ENCODE measurements at places on chromosomes 7 and 10.

- no peak for DNase-seq
These were observed 84.3 kb downstream of the CREM start for GRCh38 chr10:35210961-35211360.

- no peak for DNase-seq
These were observed 470.8 kb upstream of the ADARB2 start for GRCh38 chr10:2208106-2208505.

GRCh38 chr7:142856565-142857245, 1.8 kb downstream of the EPHB6 start:
- no peak for DNase-seq

DNA sequence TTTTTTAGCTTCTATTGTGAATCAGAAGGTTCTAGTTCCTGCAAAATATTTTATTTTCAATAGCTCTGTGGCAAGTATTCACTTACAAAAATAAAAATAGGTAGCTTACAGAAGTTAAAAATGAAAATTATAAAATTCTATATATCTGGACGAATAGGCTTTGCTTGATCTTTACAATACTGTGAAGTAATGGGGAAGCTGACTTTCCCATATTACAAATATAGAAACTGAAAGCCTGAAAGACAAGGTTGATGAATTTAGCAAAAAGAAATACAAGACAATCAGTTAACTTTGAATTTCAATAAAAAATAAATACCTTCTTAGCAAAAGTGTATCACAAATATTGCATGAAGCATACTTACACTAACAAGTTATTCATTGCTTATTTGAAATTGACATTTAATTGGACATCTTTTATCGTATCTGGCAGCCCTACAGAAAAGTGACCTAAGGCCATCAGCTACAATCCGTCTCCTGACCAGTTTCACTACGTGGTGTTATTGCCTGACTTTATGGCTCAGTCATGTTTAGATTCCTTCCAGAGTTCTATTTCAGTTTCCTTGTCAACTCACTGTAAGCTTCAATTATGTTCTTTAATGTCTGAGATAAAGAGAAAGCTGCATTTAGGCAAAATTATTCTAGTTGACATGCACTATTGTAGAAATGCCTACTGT, 310.5 kb upstream of the HGF start:
- DNase-seq = no peak

- no peak for DNase-seq
These were observed 222.3 kb downstream of the PLXNA4 start for GRCh38 chr7:132353936-132354335.

GRCh38 chr7:41051535-41051934, 651.4 kb downstream of the INHBA start:
- DNase-seq = no peak

- no peak for DNase-seq
These were observed 78.9 kb downstream of the UNCX start for GRCh38 chr7:1311406-1312135.

Measured in neural crest cell (in vitro differentiated cells).